ENCODE measurements at places on chromosomes 2 and 18.

DNA sequence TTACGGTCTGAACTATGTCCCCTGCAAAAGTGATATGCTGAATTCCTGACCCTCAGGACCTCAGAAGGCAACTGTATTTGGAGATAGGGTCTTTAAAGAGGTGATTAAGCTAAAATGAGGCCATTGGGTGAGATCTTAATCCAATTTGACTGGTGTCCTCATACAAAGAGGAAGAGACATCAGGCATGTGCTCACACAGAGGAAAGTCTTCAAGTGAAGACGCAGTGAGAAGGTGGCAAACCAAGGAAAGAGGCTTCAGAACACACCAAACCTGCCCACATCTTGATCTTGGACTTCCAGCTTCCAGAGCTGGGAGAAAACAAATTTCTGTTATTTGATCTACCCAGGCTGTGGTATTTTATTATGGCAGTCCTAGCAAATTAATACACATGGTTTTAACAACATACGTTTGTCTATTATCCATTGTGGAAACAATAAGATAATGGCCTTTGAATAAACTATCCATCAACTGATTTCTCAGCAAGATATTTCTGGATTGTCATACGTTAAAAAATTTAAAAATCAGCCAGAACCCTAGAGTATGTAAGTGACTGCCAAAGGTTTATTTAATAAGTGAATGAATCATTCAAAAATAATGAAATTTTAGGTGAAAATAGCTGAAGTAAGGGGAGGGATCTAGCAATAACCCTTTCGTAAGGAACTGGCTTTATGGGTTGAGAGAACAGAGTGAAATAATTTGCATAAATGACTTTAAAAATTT is 6.5 kb downstream of the WIPF1 start:
- DNase-seq, result peak; percentile 70

GRCh38 chr2:187171318-187171717 is 276.7 kb downstream of the CALCRL start:
- no peak for DNase-seq

GRCh38 chr2:23158306-23158705 is 226.7 kb upstream of the KLHL29 start:
- DNase-seq, result no peak

GRCh38 chr2:238881353-238882081 is 33.6 kb downstream of the TWIST2 start:
- no peak for DNase-seq
